ENCODE measurements at places on chromosomes 7 and 10.
A peak's percentile ranks its signal among the peaks of the same experiment; 100 is the strongest.

DNA sequence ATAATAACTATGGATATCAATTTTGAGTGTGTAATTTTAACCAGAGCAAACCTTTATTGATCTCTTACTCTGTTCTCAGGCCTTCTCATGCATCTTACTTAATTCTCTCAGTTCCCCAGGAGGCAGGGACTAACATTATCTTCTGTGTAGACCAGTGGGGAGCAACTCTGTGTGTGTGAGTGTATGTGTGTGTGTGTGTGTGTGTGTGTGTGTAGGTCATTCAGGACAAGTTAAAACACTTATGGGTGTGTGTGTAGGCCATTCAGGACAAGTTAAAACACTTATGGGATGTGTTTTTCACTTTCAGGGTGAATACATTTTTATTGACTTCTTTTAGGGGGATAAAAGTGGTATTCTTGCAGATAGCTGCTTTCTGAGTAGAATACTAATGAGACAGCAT is 145.0 kb downstream of the ADAM12 start:
- DNase-seq = no peak

DNA sequence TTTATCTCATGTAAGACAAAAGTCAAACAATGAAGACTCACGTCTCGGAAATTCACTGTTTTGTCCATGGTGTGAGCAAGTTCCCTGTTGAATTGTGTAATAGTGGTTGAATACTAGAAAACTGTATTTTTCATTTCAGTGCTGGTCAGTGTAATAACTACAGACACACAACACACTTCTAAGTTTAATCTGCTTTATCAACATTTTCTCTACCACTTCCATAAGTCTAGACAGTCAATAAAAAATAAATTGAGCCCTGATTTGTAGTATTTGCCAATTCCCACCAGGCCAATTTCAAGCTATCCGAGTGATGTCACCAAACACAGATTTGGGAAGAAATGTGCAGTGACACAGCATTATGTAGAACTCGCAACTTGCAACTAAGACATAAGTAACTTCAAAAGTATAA is 81.9 kb downstream of the GPR141 start:
- no peak for DNase-seq

DNA sequence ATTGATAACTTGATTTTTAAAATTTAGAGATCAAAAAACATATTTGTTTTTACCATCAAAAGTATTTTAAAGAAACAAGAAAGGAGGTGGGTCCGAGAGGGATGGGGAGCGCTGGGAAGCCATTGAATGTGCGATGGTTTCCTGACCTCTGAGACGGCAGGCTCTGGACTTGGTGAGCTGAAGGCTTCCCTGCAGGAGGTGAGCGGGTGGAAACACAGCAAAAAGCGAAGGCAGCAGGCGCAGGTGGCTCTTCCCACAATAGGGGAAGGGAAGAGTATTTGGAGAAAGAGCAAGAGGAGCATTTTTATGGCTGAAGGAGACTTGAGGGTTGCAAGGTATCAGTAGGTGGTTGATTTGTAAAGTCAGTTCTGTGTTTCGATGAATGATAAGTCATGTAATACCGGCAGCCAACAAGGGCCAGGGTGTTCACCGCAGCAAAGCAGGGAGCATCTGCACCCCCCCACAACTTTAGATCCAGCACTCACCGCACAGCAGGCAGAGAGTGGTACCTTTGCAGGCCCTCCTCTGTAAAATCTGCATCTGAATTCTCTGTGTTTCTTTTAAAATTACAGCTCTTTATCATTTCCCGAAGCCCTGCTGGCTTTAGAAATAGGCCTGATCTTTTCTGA is 10.5 kb downstream of the C10orf53 start:
- DNase-seq = no peak

- no peak for DNase-seq
These were observed 26.6 kb downstream of the ESYT2 start for GRCh38 chr7:158802535-158803366.

DNA sequence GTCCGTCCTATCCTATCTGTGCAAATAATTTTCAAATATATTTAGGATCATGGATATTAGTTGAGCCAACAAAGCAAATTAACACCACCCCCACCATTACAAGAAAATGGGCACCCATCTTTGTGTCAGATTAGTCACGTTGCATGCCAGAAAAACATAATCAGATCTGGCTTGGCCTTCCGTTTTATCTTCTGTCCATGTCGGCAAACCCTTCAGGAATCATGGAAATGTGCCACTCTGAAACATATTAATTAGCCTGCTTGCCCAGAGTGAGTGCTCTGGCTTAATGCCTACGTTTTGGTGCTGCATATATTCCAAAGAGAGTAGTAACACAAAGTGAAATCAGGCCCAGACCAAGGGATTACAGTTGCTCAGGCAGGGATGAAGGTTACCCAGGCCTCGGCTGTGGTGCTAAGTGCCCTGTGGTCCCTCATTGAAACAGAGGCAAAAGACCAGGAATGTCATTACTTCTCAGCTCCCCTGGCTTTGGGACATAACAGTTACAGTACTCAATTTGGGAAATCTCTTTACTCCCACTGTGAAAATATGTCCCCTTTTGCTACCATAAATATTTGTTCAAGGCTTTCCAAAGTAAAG is 154.0 kb upstream of the LSM8 start:
- DNase-seq = no peak

GRCh38 chr7:25928549-25929330 is 223.3 kb upstream of the NFE2L3 start:
- DNase-seq = no peak

DNA sequence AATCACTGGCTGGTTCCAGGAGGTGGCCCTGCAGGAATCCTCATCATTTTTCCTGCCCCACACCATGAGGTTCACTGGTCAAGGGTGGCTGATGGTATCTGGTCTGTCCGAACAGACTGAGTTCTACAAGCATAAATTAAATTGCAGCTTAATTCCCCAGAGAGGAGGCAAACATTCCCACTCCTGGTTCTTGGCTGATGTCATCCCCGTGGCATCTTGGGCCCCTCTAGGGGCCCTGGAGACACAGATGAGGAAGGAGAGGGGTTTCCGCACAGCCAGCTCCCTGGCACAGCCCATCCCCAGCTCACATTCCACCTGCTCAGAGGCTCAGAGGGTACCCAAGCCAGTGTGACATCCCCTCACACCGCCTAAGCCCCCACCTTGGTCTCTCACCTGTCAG is 5.3 kb upstream of the KLRG2 start:
- peak; percentile 46 for DNase-seq

DNA sequence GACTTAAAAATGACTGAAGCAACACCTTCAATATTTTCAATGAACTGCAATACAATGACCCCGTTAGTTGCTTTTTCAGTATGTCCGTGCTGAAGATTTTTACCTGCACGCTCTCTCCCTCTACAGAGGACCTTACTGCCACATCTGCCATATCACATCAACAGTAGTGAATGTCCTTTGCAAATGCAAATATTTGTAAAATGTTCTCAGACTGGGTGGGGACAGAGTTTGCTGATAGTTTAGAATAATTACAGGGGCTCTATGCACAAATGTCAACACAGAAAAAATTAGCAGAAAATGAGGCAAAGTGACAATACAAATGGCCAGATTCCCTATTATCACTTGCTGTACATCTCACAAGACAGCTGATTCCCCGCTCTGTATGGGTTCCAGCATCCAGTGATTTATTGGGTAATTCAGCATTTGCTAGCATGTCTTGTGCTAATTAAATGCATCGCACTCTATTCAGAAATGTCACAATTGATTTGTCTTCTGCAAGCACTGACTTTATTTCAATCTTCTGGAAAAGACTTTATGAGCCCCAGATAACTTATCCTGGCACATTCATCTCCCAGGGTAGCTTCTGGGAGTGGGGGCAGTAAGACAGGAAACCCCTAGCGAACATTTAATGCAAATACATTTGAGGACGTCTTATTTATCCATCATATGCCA is 69.1 kb upstream of the PTER start:
- no peak for DNase-seq

- no peak for DNase-seq
These were observed 55.1 kb upstream of the ZPBP start for GRCh38 chr7:50147951-50148808.

GRCh38 chr10:113493195-113493594 is 59.7 kb upstream of the HABP2 start:
- DNase-seq = no peak

DNA sequence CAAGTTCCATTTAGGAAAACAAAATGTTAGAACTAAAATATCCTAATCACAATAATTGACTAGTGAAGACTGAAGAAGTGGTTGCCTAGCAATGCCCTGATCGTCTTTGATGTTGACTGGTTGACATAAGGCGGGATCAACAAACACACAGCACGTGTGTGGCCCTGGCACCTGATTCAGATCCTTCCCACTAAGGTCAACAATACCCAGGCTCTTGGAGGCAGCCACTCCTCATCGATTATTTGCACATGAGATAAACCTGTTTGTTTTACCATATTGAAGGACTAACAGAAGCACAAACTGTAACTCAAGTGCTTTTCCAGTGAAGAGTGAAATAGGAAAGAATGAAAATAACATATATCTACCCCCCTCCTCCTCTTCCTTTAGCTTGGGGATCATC is 15.6 kb downstream of the FANK1 start:
- DNase-seq = no peak

DNA sequence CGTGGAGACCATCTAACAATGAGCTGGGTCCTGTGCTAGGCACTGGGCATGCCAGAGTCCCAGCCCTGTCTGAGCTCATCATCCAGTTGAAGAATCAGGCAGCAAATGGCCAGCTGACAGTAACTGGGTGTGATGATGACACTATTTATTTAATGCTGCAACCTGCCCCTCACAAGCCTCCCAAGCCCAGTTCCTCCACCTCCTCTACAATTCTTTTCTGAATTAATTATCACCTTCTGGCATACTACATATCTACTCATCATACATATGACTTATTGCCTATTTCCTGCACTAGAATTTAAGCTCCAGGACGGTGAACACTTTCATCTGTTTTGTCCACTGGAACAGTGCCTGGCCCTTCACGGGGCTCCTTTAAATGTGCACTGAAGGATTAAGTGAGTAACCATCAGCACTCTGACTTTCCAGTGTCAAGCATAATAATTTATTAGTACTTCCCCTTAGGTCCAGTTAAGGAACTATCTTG is 96.7 kb upstream of the LAMB4 start:
- no peak for DNase-seq

DNA sequence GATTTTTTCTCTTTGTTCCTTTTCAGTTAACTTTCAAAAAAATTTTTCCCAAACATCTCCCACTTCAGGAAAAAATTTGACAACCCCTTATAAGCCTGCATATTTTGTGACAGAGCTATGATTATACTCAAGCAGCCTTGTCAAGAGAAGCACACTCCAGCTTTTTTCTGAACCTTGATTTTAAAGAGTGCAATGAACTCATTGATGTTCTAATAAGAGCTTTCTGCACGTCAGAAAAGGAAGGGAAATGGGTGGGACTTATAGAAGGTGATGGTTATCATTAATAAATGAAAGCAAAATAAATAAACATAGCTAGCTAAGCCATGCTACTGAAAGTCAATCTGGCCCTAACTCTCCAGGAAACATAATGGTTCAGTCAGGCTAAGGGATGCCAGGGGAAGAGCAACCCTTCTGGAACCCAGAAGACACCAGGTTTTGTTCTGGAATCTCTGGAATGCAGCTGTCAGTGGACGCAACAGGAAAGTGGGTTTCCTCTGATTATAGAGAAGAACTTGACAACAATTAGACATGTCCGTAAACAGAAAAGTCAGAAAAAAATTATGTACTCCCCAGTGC is 76.1 kb downstream of the NHLRC2 start:
- no peak for DNase-seq

- no peak for DNase-seq
These were observed 1.9 kb downstream of the VPS41 start for GRCh38 chr7:38907066-38907465.

GRCh38 chr10:75512203-75512933 is 80.9 kb downstream of the LRMDA start:
- no peak for DNase-seq

GRCh38 chr7:105102557-105103352 is 88.8 kb downstream of the KMT2E start:
- DNase-seq = no peak

- DNase-seq = no peak
These were observed 23.8 kb downstream of the SCIN start for GRCh38 chr7:12594122-12594897.

GRCh38 chr7:122674502-122674901 is 24.4 kb downstream of the RNF133 start:
- DNase-seq = no peak

- DNase-seq = no peak
These were observed 1.5 kb upstream of the LOXL4 start for GRCh38 chr10:98269435-98269912.

- DNase-seq = peak; percentile 39
These were observed 88.1 kb upstream of the NRP1 start for GRCh38 chr10:33422471-33423153.

GRCh38 chr7:33922820-33923219 is 17.5 kb downstream of the BMPER start:
- no peak for DNase-seq

DNA sequence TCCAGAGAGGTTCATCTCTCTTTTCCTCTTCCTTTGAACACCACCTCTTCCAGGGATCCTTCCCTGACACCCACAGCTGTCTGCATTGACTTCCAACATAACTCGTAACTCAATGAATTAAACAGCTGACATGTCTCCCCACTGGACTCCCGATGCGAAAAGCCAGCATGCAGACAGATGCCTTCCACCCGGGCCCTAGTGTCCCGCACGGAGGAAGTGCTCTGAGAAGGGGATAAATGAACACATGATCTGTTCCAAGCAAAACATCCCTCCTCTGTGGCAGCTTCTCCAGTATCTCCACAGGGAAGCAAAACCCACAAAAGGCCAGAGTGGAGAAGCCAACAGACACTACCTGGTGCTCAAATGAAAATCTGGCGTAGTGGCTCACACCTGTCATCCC is 28.3 kb downstream of the OGDHL start:
- DNase-seq = no peak

- no peak for DNase-seq
These were observed 144.0 kb downstream of the BBS9 start for GRCh38 chr7:33273356-33273755.

GRCh38 chr7:106534271-106534846 is 126.6 kb downstream of the CCDC71L start:
- DNase-seq = no peak

GRCh38 chr10:30413996-30414576 is 19.9 kb upstream of the MAP3K8 start:
- no peak for DNase-seq

DNA sequence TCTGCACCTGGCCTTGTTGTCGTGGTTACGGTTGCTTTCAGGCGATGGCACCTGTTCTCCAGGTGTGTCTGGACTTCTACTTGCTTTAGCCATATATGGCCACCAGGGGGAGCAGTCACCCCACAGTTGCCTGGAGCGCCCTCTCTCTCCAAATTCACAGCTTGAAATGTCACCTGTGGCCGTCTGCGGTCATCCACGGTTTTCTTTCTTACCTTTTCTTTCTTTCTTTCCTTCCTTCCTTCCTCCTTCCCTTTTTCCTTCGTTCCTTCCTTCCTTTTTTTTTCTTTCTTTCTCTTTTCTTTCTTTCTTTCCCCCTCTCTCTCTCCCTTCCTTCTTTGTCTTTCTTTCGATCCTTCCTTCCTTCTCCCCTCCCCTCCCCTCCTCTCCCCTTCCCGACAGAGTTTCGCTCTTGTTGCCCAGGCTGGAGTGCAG is 150.5 kb upstream of the VKORC1L1 start:
- DNase-seq = peak; percentile 38
